ENCODE measurements at places on chromosomes 1 and 21.

DNA sequence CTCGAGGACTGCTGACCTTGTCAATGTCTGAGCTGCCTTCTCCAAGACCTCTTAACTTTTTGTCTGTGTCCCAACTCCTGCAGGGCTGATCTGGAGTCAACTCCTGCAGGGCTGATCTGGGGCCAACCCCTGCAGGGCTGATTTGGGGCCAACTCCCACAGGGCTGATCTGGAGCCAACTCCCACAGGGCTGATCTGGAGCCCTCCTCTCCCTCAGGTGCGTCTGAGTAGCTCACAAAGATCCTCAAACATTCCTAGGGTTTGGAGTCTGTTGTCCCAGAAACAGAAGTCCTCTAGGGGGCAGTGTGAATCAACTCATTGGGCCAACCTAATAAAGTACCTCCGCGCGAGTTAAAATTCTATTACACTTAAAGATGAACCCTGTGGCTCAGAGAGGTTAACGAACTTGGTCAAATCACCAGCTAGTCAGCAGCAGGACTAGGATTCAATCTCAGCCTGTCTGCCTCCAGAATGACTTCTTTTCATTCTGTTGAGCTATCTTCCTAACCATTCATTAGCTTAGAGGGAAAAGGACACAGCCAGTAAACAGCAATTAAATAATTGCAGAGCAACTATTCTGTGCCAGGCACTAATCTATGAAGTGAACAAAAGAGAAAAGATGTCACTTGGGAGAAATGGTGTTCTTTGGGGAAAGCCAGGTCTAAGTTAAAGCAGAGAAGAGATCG lies 17.2 kb upstream of the RLF start:
- peak; percentile 90 for DNase-seq

DNA sequence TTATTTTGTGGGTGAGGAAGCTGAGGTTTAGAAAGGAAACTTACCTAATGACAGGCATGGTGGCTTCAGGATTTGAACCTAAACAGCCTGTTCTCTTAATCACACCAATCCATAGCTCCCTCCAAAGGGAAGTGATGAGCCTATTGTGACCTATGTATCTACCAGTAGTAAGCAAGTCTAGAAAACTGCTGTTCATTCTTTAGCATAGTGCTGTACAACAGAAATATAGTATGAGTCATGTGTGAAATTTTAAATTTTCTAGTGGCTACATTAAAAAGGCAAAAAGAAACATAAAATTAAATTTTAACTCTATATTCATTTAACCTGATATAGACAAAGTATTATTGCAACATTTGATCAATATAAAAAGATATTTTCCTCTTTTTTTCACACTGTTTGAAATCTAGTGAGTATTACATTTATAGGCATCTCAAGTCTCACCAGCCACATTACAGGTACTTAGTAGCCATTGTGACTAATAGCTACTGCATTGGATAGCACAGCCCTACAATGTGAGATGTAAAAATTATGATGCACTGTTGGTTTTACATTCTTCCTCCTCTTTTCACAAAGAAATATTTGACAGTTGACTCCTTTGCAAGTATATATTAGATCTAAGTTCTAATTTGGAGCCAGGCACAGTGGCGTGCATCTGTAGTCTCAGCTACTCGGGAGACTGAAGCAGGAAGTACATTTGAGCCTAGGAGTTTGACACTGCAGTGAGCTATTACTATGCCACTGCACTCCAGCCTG lies 16.6 kb downstream of the IPO9 start:
- DNase-seq: no peak

GRCh38 chr1:91697416-91697815 lies 188.5 kb downstream of the TGFBR3 start:
- no peak for DNase-seq

GRCh38 chr1:93504247-93505033 lies 56.5 kb downstream of the FNBP1L start:
- DNase-seq: no peak

DNA sequence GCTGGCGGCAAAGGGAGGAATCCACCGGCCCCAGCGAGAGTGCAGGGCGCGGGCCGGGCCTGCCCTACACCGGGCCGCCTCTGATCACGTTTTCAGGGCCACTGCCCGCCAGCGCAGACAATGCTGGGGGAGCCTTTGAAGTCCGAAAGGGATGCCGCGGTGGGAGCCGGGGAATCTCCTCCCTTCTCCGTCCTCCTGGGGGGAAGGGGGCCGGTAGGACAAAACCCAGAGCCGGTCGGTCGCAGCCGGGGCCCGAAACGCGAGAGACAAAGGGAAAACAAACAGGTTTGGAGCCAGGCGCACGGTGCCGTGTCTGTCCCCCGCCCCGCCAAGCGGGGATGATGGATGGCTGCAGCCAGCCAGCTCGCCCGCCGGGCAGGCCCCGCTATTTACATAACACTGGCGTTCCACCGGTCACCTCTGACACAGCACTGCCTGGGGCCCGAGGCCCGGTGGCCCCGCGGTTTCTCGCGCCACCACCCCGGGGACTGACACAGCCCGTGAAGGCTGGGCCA lies 92.0 kb downstream of the CASZ1 start:
- no peak for DNase-seq

DNA sequence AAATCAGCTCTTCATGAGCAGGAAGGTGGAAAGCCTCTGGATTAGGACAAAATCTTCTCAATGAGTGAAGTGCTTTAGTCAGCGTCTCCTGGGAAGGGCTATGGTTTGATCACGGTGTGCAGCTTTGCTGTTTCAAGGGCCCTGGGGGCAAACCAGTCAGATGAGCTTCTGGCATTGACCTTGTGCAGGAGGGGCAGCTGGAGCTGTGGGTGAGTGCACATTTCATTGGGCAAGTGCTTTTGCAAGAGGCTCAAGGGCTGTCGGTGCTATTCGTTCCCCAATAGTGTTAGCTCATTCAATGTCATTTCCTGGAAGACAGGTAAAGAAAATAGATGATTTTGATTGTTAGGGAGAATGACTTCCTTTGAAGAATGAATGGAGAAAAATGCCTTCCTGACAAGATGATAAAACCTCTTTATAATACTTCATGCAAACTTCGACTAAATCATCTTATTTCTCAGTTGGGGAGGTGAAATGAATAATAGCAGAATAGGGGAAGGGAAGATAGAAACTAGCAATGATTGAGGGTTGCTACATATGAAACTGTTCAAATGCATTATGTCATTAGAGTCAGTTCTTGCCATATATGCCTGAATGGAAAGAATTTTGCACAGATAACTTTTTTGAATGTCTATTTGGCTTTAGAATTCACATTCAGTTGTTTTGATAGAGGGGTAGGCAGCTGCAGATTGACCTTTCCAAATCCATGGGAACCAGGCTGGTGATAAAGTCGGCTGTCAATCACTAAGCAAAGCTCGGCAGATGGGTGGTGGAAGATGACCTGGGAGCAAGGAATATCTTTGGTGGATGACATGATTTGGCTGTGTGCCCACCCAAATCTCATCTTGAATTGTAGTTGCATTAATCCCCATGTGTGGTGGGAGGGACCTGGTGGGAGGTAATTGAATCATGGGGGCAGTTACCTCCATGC lies 12.9 kb upstream of the DISC1 start:
- peak; percentile 91 for DNase-seq

DNA sequence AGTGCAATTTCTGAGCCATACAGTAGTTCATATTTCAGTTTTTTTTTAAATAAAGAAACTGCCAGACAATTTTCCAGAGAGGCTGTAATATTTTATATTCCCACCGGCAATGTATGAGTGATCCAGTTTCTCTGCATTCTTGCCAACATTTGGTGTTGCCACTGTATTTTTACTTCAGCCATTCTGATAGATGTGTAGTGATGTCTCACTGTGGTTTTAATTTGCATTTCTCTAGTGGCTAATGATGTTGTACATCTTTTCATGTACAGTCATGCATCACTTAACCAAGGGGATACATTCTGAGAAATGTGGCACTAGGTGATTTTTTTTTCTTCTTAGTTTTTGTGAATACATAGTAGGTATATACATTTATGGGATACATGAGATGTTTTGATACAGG lies 99.6 kb downstream of the CENPF start:
- no peak for DNase-seq

- DNase-seq: no peak
Measured at GRCh38 chr1:17137441-17137840, 18.2 kb upstream of the PADI2 start.

GRCh38 chr1:220695426-220695825 lies 5.3 kb downstream of the C1orf115 start:
- no peak for DNase-seq

DNA sequence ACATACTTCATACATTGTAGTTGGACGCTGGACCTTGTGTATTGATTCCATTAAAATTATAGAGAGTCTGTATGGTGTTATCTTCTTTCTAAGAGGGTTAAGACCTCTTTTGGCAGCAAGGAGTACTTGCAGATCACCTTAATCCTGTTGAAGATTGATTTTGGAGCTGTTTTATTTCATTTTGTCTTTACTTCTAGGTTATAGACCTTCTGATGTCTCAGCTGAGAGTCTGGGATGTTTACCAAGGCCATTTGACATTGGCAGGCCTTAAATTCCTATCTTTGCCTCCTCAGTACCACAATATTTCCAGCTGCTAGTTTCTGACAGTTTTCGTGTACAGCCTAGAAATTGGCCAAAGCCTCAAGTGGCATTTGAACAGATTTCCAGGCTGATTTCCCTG lies 338.0 kb downstream of the LMO4 start:
- DNase-seq: no peak

GRCh38 chr1:156781585-156782186 lies 14.4 kb downstream of the PRCC start:
- DNase-seq: no peak

DNA sequence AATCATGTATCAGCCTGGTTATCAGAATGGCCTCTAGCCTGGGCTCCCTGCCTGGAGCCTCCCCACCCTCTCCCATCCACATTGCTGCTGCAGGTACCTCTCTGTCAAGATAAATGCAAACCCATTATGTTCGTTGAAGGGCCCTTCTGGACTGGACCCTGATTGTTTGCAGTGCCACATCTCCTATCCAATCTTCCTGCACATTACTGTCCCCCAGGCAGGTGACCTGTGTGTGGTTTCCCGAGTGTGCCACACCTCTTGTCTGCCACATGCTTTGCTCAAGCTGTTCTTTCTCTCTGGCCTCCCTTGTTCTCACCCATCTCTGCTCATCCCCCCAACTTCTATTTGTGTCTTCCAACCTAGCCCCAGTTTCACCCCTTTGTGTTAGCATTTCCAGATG lies 32.4 kb downstream of the IER5 start:
- no peak for DNase-seq

GRCh38 chr1:115655306-115655663 lies 13.5 kb downstream of the VANGL1 start:
- no peak for DNase-seq

- peak; percentile 99 for DNase-seq
Measured at GRCh38 chr1:216310776-216311175, 112.5 kb downstream of the USH2A start.

DNA sequence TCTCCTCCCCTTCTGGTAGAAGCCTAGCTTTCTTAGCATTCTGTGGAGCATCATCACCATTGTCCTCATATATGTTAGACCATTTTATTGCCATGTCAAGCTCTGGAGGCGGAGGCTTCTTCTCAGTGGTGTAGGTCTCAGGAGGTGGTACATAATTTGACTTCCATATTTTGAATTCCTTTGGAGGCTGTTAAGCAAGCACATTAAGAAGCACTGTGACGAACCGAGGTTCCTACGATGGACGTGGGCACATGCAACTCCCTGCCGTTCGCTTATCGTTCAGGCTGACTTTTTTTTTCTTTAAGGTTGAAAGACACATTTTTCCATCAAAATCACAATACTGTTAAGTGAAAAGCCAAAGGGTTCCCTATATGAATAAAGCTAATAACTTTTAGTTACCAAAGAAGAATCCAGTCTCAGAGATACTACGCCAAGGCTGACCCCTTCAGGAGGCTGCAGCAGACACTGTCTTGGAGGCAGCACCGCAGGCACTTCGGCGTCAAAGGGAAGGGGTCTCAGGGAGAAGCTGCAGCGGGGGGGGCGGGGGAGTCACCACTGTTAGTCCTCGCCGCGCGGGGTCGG lies 835 bp downstream of the C1orf52 start:
- no peak for DNase-seq

DNA sequence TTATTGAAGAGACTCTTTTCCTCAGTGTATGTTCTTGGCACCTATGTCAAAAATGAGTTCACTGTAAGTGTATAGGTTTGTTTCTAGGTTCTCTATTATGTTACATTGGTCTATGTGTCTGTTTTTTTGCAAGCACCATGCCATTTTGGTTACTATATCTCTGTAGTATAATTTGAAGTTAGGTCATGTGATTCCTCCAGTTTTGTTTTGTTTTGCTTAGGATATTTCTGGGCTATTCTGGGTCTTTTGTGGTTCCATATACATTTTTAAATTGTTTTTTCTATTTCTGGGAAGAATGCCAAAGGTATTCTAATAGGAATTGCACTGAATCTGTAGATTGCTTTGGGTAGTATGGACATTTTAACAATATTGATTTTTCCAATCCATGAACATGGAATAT lies 13.2 kb downstream of the TMED5 start:
- DNase-seq: no peak

GRCh38 chr21:46650476-46651098 lies 15.1 kb downstream of the PRMT2 start:
- no peak for DNase-seq

GRCh38 chr1:105724286-105724685 lies 1332.2 kb upstream of the PRMT6 start:
- DNase-seq: no peak

DNA sequence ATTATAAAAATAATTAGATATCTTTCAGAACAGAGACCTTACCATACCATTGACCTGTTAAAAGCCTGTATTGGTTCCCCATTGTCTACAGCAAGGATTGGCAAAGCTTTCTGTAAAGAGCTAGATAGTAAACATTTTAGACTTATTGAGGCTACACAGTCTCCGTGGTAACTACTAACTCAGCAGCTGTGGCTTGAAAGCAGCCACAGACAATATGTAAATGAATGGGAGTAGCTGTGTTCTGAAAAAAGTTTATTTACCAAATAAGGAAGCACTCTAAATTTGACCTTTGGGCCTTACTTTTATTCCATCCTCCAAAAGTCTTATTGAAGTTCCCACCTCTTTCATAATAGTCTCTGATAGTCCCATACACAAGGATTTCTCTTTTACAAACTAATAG lies 39.7 kb downstream of the NUP210L start:
- DNase-seq: no peak

GRCh38 chr1:172420385-172420784 lies at the start of gene C1orf105:
Gene C1orf105, plus strand, starts transcription at chr1:172420685. Its CDS starts 201 bp downstream, at chr1:172420886.
- DNase-seq: no peak

GRCh38 chr1:245298781-245299180 lies 144.0 kb downstream of the KIF26B start:
- DNase-seq: peak; percentile 47

DNA sequence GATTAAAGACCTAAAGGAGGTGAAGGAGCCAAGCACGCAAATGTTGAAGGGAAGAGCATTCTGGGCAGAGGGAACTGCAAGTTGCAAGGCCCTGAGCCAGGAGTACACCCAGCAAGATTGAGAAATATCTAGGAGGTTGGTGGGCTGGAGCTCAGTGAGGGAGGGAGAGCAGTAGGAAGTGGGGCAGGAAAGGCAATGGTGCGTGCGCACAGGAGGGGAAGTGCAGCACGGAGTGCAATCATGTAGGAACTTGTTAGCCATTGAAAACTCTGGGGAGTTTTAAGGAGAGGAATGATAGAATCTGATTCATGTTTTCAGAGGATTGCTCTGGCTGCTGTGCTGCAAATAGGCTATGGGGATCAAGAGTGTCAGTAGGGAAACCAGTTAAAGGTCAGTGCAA lies 13.2 kb upstream of the IGSF3 start:
- no peak for DNase-seq

- DNase-seq: peak; percentile 72
Measured at GRCh38 chr1:19597496-19598309, 46.4 kb upstream of the NBL1 start.

GRCh38 chr21:42122808-42123207 lies 51.7 kb downstream of the UMODL1 start:
- no peak for DNase-seq

- peak; percentile 23 for DNase-seq
Measured at GRCh38 chr1:183873642-183874041, 68.7 kb downstream of the RGL1 start.
